Fibroblast of lung (primary cell): ENCODE measurements at places on chromosomes 7 and 10. TPM values are rescaled to one million over a fixed set of nuclear protein-coding genes. Genes with fewer than 3 reads are reported as not detected.

DNA sequence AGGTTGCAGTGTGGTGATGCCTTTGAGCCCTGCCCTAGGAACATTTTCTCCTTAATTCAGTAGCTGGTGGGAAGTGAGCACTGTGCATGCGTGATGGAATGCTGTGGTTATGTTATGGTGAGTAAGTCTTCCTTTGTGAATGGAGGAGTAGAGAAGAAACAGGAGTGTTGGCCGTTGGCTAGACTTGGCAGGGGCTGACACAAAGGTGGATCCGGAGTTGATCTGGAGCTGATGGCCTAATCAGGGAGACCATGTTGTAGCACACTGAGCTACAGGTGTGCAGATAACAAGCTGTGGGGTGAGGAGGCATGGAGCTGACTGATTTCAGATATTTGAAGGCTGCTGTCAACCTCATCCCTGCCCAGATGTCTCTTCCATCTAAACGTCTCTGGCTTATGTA lies 122.3 kb downstream of the CNNM2 start:
- DNase-seq = no peak

The CALHM1 gene
- not detected in 2 replicates for total RNA-seq

- DNase-seq = peak; percentile 28
These were observed 9.7 kb downstream of the BAMBI start for GRCh38 chr10:28686835-28687682.

DNA sequence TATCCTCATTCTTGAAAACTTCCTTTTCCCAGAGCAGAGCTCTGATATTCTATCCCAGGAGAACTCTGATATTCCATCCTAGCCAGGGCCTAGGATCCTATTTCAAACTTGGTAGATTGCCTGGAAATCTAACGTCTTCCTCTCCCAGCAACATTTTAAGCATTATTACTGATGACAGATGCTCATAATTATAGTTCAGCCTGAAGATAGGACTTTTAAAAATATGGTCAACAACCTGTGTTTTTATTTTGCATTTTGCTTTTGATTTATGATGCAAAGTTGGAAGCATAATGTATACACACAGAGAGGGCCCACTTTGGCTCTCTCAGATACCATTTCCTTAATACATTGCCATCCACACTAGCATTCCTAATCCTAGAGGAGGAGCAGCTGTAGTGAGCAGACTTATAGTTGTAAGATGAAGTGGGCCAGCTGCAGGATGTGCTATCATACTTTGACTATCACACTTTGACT lies 457.4 kb upstream of the TPK1 start:
- peak; percentile 74 for DNase-seq

The PNLIP gene
- not detected in 2 replicates for total RNA-seq

The AGR3 gene
- total RNA-seq = not detected in 2 replicates

The TBL2 gene
- total RNA-seq = 58.6 and 83.2 TPM in 2 replicates

GRCh38 chr7:83201355-83201754 lies 38.7 kb upstream of the PCLO start:
- no peak for DNase-seq

The AVPI1 gene
- 31.8 and 77.5 TPM in 2 replicates for total RNA-seq

GRCh38 chr7:92485974-92486373 lies 8.2 kb upstream of the ERVW-1 start:
- DNase-seq = no peak

The PIP gene
- not detected in 2 replicates for total RNA-seq

The IL2RA gene
- not detected in 2 replicates for total RNA-seq

- DNase-seq = no peak
These were observed 241.9 kb downstream of the PTPRN2 start for GRCh38 chr7:158345731-158346130.

- peak; percentile 39 for DNase-seq
These were observed 746 bp downstream of the ARL5B start for GRCh38 chr10:18659819-18660535.

The CH25H gene
- 8.2 and 17.7 TPM in 2 replicates for total RNA-seq

GRCh38 chr7:38411404-38411803 lies 138.0 kb upstream of the TARP start:
- DNase-seq = no peak

GRCh38 chr7:142669074-142669654 lies 80.1 kb upstream of the PRSS1 start:
- DNase-seq = peak; percentile 22

GRCh38 chr7:36923185-36923584 lies 198.9 kb upstream of the AOAH start:
- no peak for DNase-seq

- no peak for DNase-seq
These were observed 466.5 kb downstream of the PLXNA4 start for GRCh38 chr7:132109769-132110168.

The EGR2 gene
- 0.33 and 2.1 TPM in 2 replicates for total RNA-seq

DNA sequence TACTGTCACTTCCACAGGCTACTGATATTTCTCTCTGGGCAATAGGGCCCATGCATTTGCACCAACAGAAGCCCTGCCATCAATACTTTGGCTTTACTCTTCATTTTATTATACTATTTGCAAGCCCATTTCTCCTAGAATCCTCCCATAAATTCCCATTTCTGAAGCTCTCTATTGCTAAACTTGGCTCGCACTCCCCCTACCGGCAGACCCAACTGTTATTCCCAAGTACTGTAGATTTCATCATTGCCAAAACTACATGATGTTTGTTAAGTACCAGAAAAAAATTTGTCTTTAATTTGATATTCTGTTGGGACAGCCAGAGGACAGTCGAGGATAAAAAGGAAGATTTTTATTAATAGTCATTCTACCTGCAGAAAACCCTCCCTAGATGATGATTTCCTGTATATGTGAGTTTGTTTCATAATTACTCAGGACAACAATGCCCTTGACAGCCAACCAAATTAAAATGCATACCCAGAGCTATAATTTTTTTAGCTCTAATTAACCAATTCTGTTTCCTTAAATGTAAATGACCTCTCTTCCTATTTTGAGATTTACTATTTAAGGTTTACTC lies 298.6 kb downstream of the REEP3 start:
- peak; percentile 59 for DNase-seq

GRCh38 chr7:150443793-150444540 lies 6.5 kb upstream of the GIMAP8 start:
- DNase-seq = peak; percentile 23

DNA sequence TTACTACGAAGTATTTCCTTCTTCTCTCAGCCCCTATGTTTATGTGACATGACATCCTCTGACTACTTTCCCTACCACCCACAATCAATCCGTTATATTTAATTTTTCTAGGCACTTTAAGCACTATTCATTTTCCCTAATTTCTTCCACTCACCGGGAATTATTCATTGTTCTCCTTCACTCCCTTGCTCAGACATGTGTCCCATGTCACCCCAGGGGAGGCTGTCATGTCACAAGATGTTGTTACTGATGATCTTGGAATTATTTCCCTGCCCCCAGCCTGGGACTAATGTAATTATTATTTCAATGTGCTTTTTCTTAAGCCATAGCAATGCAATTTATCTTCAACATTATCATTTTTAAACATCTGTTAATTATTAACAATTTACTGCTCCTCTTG lies 317.2 kb downstream of the PHF14 start:
- DNase-seq = no peak

GRCh38 chr10:124476043-124476725 lies 14.6 kb downstream of the LHPP start:
- DNase-seq = no peak

- DNase-seq = peak; percentile 87
These were observed 108.1 kb upstream of the FAM133B start for GRCh38 chr7:92698237-92698841.

The CFAP58 gene
- 0.26 and 0.33 TPM in 2 replicates for total RNA-seq
